ENCODE measurements at places on chromosomes 7 and 10.

DNA sequence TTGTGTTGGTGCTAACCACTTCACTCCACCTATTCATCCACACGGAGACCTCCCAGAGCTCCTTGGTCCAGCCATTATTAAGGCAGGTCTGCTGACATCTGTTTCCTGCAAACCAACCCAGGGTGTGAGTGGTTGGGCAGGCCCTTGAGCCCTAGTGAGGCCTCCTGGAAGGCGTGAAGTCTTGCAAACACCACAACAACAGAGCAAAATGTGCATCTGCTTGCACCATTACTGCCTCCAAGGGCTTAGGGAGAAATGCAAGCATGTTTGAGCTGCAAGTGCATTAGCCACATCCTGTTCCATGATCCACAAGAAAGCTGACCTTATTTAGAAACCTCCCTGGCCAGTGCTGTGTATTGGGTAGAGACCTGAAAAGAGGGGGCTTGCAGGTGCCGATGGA is 325.5 kb downstream of the GRID1 start:
- DNase-seq = no peak

DNA sequence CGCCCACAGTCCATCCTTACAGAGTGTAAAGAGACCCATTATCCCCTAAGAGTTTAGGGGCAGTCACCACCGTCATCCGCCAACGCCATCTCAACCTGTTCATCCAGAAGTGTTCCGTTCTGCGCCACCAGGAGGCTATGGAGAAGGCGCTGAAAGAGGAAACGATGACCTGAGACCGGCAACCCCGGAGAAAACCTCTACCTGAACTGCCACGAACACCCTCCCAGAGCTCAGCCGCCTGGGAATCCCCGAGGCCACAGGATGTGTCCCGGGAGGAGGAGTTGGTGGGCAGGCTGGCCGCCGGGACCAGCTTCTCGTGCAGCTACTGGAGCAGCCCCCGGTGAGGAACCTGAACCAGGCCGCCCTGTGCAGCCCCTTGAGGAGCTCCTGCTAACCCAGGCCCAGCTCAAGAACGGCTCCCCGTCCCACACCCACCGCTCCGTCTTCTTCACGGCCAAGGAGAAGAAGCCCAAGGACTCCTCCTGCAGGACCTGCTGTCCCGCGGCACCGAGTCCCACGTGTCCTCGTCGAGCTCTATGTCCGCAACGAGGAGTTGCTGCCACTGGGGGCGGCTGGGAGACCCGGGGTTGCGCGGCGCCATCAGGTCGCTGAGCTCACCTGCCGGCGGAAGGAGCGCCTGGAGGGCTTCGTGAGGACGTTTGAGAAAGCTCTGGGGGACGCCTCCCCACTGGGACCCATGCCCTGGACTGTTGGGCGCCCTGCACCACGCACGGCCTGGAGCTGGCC is 21.1 kb upstream of the LANCL2 start:
- no peak for DNase-seq

GRCh38 chr7:17434841-17435692 is 136.6 kb downstream of the AHR start:
- DNase-seq = no peak

DNA sequence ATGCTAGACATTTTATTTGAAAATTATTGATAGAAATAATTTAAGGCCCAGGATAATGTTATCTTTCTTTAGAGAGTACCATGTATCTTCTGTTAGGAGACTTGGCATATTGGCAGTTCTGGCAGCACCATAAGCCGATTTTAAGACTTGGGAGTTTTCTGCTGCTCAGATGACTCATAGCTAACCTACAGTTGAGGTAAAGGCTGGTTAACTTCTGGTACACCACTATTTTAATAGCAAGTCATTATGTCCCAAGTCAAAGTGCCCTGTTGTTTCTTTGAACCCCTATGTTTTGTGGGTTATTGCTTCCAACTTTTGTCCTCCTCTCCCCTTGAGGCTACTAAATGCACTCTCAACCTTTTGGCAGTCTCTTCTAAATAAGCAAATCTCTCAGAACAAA is 25.2 kb downstream of the ATRNL1 start:
- DNase-seq = no peak

- DNase-seq = no peak
Measured at GRCh38 chr7:123637203-123637602, 18.5 kb upstream of the LMOD2 start.

DNA sequence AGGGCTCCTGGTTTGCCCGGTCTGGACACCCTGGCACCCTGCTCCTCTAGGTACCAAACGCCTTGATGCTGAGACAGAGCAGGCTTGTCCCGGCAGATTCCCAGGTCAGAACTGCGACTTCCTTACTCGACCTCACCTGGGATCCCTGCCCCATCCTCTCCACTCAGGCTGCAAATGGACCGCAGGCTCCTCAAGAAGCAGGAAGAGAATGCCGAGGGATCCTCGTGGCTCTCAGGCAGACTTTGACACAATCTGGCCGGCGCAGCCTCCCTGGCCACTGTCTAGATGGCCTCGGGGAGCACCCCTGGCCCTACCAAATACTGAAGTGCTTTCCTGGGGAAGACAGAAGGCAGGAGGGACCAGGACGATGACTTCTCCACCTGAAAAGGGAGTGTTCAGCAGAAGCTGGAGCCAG is 421 bp upstream of the NODAL start:
- no peak for DNase-seq

- no peak for DNase-seq
Measured at GRCh38 chr10:114642729-114643128, 15.3 kb downstream of the ABLIM1 start.

- peak; percentile 57 for DNase-seq
Measured at GRCh38 chr7:116271963-116272886, 61.9 kb downstream of the TES start.

DNA sequence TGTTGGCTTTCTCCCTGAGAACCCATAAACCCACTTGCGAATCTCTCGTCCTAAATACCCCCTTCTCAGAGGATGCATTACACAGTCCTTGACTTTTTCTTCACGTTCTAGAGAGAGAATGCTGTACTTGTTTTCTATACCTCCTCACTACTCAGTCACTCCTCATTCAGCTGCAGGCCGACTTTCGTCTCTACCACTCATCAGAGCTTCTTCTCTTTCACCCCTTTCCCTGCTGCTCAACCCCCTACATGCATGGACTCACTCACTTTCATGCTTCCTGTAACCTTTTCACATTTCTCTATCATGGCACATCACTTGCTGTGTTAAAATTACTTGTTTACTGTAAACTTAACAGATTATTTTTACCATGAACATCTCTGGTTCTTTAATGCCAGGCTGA is 19.8 kb downstream of the MDFIC start:
- DNase-seq = no peak

DNA sequence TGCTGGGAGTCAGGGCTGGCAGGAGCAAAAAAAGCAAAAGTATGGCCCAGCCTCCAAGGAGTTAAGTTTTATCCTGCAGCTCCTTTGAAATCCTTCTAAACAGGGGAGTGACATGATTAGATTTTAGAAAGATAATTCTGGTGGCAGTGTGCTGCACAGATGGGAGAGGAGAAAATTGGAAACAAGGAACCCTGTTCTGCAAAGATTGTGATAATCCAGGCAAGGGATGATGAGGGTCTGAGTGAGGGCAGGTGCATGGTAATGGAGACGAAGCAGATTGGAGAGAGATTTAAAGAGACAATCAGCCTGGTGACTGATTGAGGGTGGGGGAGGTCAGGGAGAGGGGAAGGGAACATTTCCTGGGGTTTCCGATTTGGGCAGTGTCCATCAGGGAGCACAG is 444.7 kb upstream of the PODXL start:
- DNase-seq = no peak

- no peak for DNase-seq
Measured at GRCh38 chr10:60374836-60375235, 14.8 kb downstream of the ANK3 start.

DNA sequence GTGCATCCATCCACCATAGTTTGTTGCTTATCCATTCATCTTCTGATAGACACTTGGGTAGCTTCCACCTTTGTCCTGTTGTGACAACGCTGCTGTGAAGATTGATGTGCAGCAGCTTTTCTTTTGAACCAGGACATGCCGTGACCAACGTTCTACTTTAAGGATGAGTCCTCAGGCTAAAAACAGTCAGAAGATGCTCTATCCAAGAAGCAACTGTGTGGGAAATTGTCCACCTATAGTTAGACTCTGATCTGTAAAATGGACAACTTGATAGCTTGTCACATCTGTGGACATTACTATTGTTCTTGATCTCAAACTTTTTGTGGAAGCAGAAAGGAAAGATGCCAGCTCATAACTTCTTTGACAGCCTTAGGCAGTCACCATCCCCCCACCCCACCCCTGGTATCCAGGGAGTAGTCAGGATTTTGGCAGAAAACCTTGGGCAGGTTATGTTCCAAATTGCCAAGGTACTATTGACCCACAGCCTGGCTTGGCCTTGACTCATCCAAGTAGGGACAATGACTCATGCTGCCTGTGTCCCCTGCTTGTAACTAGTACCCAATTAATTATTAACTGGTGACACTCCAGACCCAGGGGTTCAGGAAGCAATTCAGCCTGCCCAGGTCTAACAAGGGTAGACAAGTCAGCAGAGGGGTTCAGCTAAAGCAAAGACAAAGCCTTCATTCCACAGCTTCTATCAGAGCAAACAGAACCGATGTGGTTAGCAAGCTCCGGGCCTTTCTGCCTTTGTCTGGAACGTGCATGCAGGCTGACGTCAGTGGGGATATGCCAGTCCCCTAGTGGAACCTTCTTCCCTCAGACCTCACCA is 99.6 kb upstream of the ANLN start:
- no peak for DNase-seq

- DNase-seq = peak; percentile 32
Measured at GRCh38 chr10:6200734-6201515, 1.8 kb upstream of the PFKFB3 start.
